ENCODE measurements at places on chromosomes 16 and 17. TPM values are rescaled to one million over a fixed set of nuclear protein-coding genes. Genes with fewer than 3 reads are reported as not detected.
A peak's percentile ranks its signal among the peaks of the same experiment; 100 is the strongest.

DNA sequence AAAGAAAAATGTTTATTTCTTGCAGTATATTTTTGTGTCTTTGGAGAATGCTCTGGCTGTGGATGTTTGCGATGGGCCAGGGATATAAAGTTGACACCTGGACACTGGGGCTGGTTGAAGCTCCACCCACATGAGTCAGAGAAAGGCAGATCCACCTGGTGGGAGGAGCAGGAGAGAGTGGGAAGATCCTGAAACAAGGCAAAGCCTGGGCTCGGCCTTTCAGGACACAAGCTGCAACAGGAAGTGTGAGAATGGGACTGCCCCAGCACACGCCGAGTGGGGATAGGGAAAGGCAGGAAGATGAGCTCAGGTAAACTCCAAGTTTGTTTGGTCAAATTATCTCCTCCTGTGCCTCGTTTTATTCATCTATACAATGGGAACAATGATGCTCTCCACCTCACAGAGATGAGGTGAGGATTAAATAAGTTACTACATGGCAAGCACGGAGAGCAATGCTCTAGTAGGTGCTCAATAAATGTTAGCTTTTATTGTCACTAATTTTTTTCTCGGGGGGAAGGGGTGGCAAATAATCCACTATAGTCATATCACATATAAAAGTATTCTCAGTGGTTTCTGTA is 21.4 kb upstream of the PITPNM3 start:
- DNase-seq: no peak
- H3K27ac ChIP-seq: no peak overlapping the region
- peaks cover 22% of the 10 kb centered on the region for H3K36me3 ChIP-seq
- no peaks in the 10 kb centered on the region for H3K27me3 ChIP-seq
- H3K4me1 ChIP-seq: peaks cover 14% of the 10 kb centered on the region

DNA sequence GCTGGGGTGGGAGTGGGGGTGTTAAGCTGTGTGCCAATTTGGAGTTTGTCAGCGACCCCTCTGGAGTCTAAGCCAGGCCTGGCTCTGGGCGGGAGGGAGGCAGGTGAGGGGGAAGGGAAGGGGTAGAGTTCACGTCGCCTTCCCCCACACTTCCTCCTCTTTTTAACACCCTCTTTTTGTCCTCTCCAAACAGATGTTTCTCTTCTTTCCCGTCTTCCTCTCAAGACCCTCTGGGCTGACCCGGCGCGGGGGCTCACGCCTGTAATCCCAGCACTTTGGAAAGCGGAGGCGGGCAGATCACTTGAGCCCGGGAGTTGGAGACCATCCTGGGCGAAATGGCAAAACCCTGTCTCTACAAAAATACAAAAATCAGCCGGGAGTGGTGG is 3.3 kb downstream of the HOXB1 start:
- no peaks in the 10 kb centered on the region for H3K36me3 ChIP-seq
- DNase-seq: no peak
- no peak overlapping the region for H3K4me3 ChIP-seq

DNA sequence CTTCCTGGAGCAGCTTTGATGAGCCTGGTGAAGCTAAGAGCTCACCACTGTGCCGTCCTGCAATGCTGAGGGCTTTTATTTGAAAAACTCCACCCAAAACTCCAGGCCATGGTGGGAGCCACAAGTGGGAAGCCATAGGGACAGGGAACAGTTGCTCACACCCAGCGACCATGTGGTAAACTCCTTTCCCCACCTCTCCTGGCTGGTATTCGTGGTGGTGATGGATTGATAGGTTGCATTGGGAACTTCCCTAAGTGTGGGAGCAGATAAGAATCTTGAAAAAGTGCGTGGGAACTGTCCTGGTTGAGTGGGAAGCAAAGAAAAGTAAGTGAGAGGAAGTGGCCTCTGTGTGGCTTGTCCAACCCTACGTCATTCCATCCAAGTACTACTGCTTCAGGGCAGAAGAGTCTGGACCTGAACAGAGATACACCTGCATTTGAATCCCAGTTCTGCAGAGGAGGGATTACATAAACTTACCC is at the start of gene CCL1:
Gene CCL1, minus strand, starts transcription at position 51 of the 479 bp plus-strand sequence. CDS start 72 bp downstream, outside the sequence.
- no peaks in the 10 kb centered on the region for H3K36me3 ChIP-seq
- no peak within 1 kb of the TSS for H3K27ac ChIP-seq

- no peak for DNase-seq
- H3K4me3 ChIP-seq: no peak overlapping the region
- H3K27me3 ChIP-seq: no peaks in the 10 kb centered on the region
Measured at GRCh38 chr17:61795546-61795945, 67.8 kb downstream of the BRIP1 start.

DNA sequence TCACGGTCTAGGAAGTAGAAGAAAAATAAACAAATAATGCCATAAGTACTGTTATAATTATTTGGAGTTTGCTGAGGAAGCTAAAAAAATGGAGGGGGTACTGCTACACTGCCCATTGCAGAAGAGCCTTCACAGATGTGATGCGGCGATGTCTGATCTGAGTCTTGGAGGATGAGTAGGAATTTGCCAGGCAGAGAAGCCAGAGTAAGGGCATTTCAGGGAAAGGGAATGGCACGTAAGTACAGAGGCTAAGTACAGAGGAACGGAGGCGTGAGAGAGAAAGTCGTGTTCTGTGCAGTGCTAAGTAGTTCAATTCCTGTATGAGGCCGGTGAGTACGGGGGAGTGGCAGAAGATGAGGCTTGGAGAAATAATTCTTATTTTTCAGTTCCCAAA is 741 bp upstream of the GRB2 start:
- no peak overlapping the region for H3K27ac ChIP-seq
- H3K4me3 ChIP-seq: peak overlapping the region; percentile 99
- DNase-seq: no peak
- H3K4me1 ChIP-seq: peaks cover 30% of the 10 kb centered on the region
- H3K36me3 ChIP-seq: no peaks in the 10 kb centered on the region

DNA sequence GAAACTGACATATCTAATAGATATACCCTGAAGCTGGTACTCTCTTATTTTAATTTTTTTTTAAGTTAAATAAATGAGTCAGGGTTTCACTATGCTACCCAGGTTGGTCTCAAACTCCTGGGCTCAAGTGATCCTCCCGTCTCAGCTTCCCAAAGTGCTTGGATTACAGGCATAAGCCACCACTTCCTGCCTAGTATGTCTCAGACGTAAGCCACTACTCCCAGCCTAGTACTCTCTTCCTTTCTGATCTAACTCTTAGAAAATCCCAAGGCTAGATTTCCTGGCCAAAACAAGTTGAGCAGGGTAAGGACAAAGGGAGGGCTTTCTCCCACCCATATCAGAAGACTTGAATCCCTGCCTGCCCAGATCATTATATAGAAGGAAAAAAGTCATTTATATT is 33.7 kb downstream of the HOXB1 start:
- peaks cover 10% of the 10 kb centered on the region for H3K27me3 ChIP-seq
- no peak overlapping the region for H3K4me3 ChIP-seq
- peaks cover 4% of the 10 kb centered on the region for H3K4me1 ChIP-seq
- H3K36me3 ChIP-seq: no peaks in the 10 kb centered on the region
- no peak for DNase-seq

GRCh38 chr16:3767333-3767986 is 50.1 kb upstream of the TRAP1 start:
- H3K4me3 ChIP-seq: no peak overlapping the region
- peaks cover 96% of the 10 kb centered on the region for H3K36me3 ChIP-seq
- no peak overlapping the region for H3K27ac ChIP-seq
- DNase-seq: no peak

GRCh38 chr16:9151597-9151996 is 60.2 kb downstream of the HAPSTR1 start:
- no peaks in the 10 kb centered on the region for H3K36me3 ChIP-seq
- H3K27ac ChIP-seq: no peak overlapping the region
- H3K4me3 ChIP-seq: no peak overlapping the region

The CD300LB gene
- 1.3 TPM for total RNA-seq

Measured in upper lobe of right lung (tissue), 1 donor.